ENCODE measurements at places on chromosomes 12 and 14. TPM values are rescaled to one million over a fixed set of nuclear protein-coding genes. Genes with fewer than 3 reads are reported as not detected.

Gene MMP17
- total RNA-seq: 1.1 TPM

Gene CISTR
- not detected for total RNA-seq

Gene LBHD2
- not detected for total RNA-seq

Gene LRRC23
- total RNA-seq: 12.0 TPM

Gene KCNK10
- total RNA-seq: not detected

Gene EFS
- total RNA-seq: 0.93 TPM

Gene TMEM119
- 0.25 TPM for total RNA-seq

Gene FAM90A1
- total RNA-seq: 0.10 TPM

Gene DERA
- total RNA-seq: 19.7 TPM

- DNase-seq: no peak
Observed at GRCh38 chr14:75885829-75886228, 96.0 kb downstream of the TGFB3 start.

DNA sequence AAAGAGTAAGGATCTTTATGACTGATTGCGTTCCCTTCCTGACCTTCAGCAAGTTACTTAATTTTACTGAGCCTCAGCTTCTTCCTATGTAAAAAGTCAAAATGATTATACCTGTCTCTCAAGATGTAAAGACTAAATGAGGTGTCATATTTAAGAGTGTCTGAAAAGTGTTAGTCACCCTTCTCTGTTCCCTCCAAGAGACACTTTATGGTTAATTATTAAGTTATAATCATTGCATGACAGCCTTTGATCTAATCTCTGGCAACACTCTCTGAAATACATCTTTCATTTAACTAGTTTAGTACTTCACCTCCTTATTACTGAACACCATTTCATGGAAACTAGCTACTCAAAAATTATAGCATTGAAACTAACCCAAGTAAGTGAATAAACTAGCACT is 54.8 kb downstream of the BMAL2 start:
- DNase-seq: no peak

DNA sequence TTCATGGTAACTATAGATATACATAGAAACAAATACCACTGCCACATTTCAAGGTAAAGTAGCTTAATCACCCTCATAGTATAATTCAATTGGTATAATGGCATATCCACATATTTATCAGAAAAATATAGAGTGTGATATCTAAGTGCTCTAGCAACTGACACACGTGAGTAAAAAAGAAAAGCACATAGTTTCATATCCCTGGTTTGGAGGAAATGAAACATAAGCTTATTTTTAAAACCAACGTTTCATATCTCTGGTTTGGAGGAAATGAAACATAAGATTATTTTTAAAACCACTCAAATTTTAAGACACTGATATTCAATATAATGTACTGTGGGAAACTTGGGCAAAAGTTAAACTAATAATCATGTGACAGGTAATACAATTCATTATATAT is 2.1 kb downstream of the OR6C70 start:
- no peak for DNase-seq

- no peak for DNase-seq
Observed at GRCh38 chr12:95857799-95858198, 953 bp upstream of the SNRPF start.

GRCh38 chr12:106274575-106275121 is 26.8 kb upstream of the CKAP4 start:
- no peak for DNase-seq

DNA sequence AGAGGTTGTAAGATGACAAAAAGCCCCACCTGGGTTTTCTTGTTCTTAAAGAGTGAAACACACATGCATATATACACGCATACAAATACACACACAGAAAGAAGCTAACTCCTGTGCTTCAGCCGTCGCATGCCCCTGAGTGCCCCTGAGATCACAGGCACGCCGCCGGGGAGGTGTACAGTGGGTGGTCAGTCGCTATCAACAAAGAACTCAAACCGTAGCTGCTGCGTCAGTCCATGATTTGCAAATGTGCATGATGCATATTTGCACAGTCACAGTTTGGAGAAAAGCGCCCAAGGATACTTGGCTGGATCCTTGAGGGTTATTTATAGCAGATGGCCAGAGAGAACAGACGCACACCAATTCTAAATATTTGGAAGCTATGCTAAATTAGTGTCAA is 206.9 kb downstream of the TMEM132D start:
- no peak for DNase-seq

- DNase-seq: no peak
Observed at GRCh38 chr14:90034156-90034555, 27.6 kb upstream of the KCNK13 start.

DNA sequence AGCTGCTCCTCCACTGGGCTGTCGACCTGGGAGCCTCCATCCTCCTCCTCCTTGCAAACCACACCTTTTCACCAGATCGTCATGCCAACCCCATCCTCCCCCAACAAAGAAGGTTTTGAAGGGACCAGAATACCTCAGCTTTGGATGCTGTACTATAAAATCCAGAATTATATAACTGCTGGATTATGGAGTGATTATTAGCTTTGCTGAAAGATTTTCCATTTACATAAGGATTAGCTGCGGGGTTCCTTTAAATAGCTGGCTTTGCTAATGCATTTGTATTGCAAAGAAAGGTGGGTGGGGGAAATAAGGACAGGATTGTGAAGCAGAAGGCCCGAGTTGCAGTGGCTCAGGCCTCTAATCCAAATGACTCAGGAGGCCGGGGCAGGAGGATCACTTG is 36.6 kb downstream of the ESRRB start:
- DNase-seq: no peak

- no peak for DNase-seq
Observed at GRCh38 chr12:3320881-3321509, 170.0 kb upstream of the PRMT8 start.

GRCh38 chr12:6866163-6866919 is 990 bp upstream of the TPI1 start:
- DNase-seq: no peak

- DNase-seq: no peak
Observed at GRCh38 chr14:71996610-71997009, 64.4 kb downstream of the RGS6 start.

DNA sequence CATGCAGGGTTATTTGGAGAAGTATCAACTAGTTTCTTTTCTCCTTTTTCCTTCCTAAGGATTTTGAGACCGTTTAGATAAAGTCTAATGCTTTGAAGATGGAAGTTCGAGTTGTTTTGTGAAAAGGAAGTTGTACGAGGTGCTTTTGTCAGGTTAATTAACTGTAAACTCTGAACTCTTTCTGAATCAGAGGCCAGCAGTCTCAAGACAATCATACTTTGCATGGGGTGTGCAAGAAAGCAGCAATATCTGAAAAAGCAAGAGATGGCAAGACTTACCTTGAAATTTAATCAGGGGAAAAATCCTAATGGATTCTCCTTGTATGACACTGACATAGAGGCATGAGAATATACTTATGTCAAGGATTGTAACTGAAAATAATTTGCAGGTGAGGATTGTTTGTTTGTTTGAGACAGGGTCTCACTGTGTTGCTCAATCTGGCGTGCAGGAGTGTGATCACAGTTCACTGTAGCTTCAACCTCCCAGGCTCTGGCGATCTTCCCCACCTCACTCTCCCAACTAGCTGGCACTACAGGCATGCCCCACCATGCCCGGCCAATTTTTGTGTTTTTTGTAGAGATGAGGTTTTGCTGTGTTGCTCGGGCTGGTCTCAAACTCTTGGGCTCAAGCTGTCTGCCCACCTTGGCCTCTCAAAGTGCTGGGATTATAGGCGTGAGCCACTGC is 170.2 kb upstream of the HMGA2 start:
- no peak for DNase-seq

DNA sequence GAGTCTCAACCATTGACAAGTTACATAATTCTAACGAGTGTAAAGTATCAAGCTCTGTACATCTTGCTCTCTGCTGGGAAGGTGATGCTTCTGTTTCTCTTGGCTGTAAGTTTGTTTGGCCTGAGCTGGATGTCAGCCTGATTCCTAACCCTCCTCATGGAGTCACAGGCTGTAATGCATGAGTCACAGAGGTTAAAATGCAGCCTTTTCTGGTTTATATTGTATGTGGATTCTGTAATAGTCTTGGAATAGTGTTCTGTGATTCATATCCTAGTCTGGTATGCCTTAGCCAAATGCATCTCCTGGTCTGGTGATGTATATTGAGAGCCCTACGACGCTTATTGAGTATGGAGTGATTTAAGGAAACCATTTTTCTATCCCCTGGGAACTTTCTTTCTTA is 104.5 kb upstream of the FRMD6 start:
- no peak for DNase-seq

GRCh38 chr12:52871291-52872039 is 22.7 kb upstream of the KRT78 start:
- DNase-seq: no peak

GRCh38 chr12:10154145-10154496 is 17.8 kb downstream of the OLR1 start:
- DNase-seq: no peak

GRCh38 chr12:66388517-66388916 is 86.2 kb downstream of the HELB start:
- no peak for DNase-seq

DNA sequence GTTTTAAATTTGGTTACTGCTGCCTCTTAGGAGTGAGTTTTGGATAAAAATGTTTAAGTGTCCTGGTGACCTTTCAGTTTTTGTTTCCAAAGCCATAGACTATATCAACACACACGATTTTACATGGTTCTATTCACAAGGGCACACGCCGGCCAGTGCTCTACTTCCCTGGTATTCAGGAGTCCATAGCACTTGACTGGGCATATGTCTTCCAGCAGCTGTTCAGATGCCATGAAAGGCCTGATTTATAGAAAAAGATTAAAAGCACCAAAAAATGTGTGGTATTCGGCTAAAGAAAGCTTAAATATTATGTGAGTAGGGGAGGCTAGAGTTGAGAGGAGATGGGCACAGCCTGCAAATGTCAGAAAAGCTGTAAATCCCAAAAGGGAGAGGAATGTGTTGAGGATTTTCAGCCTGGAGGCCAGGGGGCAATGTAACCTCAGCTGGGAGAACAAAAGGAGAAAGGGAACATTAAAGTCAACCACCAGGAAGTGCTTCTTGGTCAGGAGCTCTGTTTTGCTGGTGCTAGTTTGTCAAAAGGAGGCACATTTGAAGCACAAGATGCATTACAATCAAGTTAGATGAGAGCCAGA is 478.4 kb downstream of the RAD51B start:
- no peak for DNase-seq

- no peak for DNase-seq
Observed at GRCh38 chr14:105028251-105028927, 7.5 kb upstream of the CDCA4 start.

DNA sequence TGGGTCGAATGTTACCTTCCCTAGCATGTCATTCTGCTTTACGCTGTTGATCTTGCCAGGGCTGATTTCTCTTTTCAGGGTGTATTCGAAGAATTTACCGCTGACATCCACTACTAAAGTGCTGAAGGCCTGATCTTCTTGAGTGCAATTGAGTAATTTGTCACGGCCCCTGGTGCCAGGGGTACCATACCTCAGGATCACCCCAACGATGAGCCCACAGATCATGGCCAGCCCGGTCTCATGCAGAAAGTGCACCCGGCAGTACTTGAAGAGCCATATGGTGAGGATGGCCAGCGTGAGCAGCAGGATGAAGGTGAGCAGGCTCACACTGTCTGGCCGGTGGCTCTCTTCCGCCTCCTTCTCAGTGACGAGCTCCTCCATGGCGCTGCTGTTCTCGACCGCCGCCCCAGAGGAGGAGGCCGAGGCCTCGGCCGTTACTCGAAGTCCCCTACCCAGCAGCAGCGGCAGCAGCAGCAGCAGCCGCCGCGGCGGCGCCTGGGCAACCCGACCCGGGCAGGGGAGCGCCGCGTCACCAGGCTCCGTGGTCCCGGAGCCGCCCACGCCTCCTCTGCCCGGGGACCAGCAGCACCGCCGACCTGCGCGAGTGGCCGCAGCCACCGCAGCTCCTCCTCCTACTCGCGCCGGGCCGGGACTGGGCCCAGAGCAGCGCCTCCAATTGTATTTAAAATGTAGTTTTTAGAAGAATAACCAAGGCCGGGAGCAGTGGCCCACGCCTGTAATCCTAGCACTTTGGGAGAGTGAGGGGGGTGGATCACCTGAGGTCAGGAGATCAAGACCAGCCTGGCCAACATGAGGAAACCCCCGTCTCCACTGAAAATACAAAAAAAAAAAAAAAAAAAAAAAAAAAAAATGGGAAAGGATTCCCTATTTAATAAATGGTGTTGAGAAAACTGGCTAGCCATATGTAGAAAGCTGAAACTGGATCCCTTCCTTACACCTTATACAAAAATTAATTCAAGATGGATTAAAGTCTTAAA is 58.5 kb upstream of the TMPO start:
- DNase-seq: peak; percentile 55

- DNase-seq: no peak
Observed at GRCh38 chr14:93049315-93049714, 66.4 kb downstream of the ITPK1 start.

DNA sequence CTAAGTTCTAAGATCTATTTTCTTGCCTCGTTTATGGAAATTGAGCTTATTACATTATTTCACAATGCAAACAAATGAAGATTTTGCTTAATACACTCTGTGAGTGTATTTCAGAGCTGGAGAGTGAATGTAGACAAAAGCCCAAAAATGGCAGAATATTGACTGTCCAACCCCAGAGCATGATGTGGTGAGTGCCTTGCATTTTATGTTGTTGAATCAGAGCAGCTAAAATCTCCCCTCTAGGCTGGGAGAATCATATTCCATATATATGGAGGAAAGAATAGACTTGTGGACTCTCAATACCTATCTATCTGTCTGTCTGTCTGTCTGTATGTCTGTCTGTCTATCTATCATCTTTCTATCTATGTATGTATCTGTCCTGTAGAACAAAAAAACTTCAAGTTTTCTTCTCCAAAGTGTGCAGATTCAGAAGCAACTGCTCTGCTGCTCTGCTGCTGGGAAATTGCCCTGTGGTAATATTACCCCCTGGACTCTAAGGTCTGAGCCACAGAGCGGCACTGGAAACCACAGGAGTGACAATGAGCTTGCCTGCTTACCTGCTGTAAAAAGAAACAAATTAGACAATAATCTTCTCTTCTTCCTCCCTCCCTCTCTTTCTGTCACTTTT is 209.4 kb upstream of the PRICKLE1 start:
- DNase-seq: no peak

- DNase-seq: no peak
Observed at GRCh38 chr12:24608637-24609285, 340.1 kb downstream of the BCAT1 start.

- no peak for DNase-seq
Observed at GRCh38 chr12:50190859-50191258, 23.7 kb upstream of the CERS5 start.

GRCh38 chr14:31978423-31978822 is 98.7 kb upstream of the ARHGAP5 start:
- no peak for DNase-seq

DNA sequence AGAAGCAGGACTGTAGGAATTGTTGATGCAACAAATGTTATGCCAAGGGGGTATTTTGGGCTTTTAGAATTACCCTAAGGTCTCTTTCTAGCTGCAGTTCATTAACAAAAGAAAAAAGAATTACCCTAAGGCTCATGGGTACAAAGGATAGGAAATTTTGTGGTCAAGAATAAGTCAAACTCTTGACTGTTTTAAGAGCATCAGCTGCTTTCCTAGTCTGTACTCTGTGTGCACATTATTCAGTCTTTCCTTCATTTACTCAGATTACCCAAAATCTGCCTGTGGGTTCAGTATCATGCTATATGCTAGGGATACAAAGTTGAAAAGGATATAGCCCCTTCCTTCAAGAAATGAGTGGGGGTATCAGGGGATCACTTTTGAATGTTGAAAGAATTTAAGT is 36.5 kb upstream of the CCDC88C start:
- DNase-seq: no peak

Measured in psoas muscle (tissue), 8 donors.